ENCODE measurements at places on chromosomes 2 and 18.

GRCh38 chr18:27061488-27062095 lies 123.5 kb downstream of the CHST9 start:
- no peak for DNase-seq

GRCh38 chr2:44455877-44456276 lies 94.1 kb downstream of the CAMKMT start:
- no peak for DNase-seq

DNA sequence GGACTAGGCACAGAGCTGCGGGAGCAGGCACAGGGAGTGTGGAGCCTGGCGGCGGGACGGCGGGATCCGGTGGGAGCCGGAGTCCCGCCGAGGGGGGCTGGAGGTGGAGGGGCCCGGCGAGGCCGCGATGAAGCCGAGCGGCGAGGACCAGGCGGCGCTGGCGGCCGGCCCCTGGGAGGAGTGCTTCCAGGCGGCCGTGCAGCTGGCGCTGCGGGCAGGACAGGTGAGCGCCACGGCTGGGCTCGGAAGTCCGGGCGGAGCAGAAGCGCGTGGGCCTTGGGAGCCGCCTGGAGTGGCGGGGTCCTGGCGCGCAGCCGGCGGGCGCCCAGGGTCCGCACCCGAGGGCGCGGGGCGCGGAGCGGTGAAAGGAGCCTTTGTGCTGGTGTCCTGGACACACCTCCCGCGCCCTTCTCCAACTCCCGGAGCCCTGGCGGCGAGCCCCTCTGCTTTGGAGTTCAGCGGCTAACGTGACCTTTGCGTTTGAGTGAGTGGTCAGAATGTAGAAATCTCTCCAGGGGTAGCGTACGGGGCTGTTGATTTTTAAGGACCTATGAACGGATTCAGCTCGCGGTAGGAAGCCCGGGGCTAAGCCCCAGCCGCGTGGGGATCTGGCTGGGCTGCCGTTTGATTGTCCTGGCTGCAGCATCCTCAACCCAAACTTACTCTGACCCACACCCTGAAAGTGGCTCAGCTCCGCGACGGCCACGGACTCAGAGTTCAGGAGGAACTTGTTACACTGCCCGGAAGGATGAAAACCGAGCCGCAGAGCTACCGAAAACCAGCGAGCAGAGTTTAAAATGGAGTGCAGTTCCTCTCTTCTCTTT lies 448 bp downstream of the IMPA2 start:
- peak; percentile 87 for DNase-seq

DNA sequence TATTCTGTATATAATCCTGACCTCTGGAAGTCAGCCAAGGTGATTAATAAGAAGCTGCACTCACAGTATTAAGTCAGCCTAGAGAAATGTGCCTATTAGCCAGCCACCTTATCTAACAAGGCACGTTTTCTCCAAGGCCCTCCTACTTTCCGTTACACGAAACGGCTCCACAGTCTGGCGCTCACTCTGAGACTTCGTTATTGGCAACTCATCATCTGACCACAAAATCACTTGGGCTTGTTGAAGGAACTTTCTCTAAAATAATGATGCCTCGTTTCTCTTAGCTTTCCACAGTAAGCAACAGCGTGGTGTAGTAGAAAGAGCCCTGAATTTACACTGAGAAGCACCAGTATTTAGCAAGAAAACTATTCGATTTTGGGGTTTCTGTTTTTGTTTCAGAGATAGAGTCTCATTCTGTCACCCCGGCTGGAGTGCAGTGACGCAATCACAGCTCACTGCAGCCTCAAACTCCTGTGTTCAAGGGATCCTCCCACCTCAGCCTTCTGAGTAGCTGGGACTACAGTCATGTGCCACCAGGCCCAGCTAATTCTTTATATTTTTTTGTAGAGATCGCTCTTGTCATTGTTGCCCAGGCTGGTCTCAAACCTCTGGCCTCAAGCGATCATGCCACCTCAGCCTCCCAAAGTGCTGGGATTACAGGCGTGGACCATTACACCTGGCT lies 53.6 kb upstream of the SLC14A1 start:
- DNase-seq: no peak

- no peak for DNase-seq
Observed at GRCh38 chr18:38045845-38046244, 480.2 kb upstream of the CELF4 start.

DNA sequence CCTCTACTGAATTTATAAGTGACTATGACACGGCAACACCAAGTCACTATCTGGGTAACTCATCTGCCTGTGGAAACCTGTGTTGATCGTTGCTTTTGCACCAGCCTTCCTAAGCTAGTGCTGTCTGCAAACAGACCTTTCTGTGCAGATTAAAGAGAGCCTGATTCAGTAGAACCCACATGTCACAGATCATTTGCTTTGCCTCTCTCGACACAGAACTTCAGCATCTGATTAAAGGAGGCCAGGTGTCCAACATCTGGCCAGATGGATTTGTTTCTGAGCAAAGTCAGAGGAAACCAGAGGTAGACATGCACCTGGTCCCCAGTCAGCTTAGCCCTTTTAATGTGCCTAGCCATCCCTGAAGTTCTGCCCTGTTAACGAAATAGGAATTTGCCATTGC lies 15.0 kb upstream of the TTR start:
- peak; percentile 11 for DNase-seq

DNA sequence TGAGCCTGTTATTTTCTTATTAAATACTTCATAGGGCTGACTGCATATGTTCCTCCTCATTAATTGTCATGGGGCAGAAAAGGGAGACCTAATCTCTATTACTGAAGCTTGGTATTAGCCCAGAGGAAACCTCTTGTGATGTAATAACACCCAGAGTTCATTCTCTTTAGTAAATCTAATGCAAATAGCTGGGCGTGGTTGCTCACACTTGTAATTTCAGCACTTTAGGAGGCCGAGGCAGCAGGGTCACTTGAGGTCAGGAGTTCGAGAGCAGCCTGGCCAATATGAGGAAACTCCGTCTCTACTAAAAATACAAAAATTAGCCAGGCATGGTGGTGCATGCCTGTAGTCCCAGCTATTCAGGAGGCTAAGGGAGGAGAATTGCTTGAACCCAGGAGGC lies 14.7 kb downstream of the DAW1 start:
- DNase-seq: no peak

DNA sequence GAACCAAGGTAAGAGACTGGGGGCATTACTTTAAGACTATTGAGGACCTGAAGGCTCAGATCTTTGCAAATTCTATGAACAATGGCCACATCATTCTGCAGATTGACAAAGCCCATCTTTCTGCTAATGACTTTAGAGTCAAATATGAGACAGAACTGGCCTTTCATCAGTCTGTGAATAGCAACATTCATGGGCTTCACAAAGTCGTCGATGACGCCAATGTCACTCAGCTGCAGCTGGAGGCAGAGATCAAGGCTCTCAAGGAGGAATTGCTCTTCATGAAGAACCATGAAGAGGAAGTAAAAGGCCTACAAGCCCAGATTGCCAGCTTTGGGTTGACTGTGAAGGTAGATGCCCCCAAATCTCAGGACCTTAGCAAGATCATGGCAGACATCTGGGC lies 43.8 kb upstream of the SLC4A10 start:
- DNase-seq: no peak

- DNase-seq: no peak
Observed at GRCh38 chr2:173982918-173983317, 17.7 kb upstream of the SP3 start.

GRCh38 chr2:54407693-54408092 lies 48.4 kb upstream of the SPTBN1 start:
- DNase-seq: no peak

DNA sequence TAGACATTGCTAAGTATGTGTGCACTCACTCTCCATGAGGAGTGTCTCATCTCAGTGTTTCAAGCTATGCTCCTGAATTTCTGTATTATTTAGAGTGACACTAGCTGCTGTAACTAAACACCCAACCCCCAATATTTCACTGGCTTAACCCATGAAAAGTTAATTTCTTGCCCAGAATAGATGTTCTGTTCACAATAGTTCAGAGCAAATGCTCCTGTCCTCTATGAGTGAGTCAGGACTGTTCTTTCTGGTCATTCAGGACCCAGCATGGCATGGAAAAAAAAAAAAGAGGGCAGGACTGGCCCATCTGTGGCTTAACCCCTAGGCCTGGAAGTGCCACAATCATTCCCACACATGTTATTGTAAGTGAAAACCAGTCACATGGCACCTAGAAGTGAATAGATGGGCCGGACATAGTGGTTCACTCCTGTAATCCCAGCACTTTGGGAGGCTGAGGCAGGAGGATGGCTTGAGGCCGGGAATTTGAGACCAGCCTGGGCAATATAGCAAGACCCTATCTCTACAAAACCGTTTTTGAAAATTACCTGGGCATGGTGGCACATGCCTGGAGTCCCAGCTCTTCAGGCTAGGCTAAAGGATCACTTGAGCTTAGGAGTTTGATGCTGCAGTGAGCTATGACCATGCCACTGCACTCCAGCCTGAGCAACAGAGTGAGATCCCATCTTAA lies 663.6 kb downstream of the IRS1 start:
- no peak for DNase-seq

DNA sequence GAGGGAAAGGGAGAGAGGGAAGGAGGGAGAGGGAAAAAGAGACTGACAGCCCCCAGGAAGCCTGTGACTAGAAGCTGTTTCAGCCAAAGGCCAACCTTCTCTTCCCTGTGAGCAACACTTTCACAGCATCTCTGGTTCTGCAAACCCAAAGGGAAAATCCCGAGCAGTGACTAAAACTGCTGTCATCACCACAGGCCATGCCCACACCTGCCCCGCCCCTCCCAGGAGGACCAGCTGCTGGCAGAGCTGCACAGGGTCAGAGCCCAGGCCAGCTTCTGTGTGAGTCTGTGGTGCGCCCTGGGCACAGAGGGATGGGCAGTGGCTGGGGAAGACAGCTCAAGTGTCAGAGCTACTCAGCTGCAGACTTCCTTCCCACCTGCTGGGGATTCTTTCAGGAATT lies 64.9 kb upstream of the OTOS start:
- DNase-seq: no peak

- DNase-seq: no peak
Observed at GRCh38 chr2:144030791-144031190, 489.1 kb downstream of the ZEB2 start.

DNA sequence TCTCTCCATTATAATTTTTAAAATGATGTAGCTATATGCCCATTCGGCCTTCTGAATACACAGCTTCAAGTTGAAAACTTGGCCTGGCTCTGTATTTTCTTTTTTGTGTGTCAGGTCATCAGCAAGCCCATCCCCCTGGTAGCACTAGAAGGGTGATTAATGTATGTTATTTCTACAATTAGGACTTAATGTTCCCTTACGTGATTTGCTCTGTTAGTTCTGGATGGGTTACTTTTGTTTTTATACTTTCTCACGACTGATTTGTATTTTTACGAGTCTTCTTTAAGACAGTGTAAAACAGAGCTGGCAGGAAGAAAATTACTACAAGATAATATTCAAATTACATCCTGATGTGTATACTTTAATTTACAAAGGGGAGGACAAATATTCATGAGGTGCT lies 88.4 kb upstream of the RGPD4 start:
- peak; percentile 80 for DNase-seq

GRCh38 chr18:31252522-31252921 lies 65.4 kb upstream of the DSG1 start:
- DNase-seq: peak; percentile 82

DNA sequence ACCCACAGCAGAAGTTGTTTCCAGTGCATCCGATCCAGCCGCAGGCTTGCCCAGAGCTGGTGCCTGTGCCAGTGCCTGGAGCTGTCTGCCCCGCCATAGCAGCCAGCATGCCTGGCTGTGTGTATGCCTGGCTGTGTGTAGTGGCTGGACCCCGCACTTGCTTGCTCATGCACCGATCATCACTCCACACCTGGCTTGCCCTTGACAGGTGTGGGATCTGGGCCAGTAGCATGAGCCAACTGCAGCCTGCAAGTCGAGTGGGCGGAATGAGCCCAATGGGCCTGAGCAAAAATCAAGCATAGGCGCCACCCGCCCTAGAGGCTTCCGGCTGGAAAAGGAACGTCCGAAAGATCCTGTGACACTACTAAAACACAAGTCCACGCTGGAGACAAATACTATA lies 74.5 kb downstream of the EPB41L3 start:
- no peak for DNase-seq

- no peak for DNase-seq
Observed at GRCh38 chr2:57862727-57863126, 183.9 kb upstream of the VRK2 start.

DNA sequence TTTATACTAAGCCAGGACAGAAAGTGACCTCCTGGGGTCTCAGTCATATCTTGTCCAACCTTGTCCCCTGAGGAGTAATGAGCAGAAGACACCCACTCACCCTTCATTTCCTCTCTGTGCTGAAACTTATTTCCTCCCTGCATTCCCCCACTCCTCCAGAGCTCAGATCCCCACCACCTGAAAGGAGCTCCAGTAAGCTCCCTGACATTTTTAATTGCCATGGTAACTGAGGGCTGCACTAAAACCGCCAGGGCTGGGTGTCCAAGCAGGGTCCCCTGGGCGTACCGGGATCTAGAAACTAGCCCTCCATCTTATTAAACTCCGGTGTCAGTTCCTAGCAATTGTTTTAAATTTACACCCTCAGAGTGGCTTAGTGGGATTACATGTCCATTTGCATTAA lies 393.3 kb upstream of the HNRNPA3 start:
- no peak for DNase-seq

- peak; percentile 90 for DNase-seq
Observed at GRCh38 chr18:53253789-53254188, 913.8 kb downstream of the DCC start.

- DNase-seq: no peak
Observed at GRCh38 chr2:25336383-25336841, 5.3 kb downstream of the DNMT3A start.

DNA sequence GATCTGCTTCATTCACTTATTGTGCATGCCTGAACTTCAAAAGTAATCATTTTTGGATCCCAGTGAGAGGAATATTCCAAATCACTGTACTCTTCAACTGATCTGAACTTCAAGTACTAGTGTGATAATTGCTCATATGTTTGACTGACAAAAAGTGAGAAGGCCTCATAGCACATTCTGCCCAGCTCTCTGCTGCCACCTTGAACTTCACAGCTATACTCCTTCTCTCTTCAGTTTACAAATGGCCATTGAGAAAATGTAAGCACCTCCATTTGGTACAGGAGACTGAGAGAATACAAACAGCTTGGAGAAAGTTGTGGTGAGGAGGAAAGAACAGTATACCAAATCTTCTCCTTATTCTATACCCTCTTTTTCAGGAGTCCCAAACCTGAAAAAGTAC lies 946.0 kb upstream of the CHAC2 start:
- DNase-seq: no peak
